ENCODE measurements at places on chromosomes 12 and 14. TPM values are rescaled to one million over a fixed set of nuclear protein-coding genes. Genes with fewer than 3 reads are reported as not detected.

Gene MANSC1
- total RNA-seq: 0.23 TPM

Gene DACT1
- 1.3 TPM for total RNA-seq

Gene B3GNT4
- total RNA-seq: not detected

Gene RFX4
- not detected for total RNA-seq

Gene CACNA2D4
- 1.1 TPM for total RNA-seq

Gene ADSS1
- total RNA-seq: not detected

Gene SIVA1
- total RNA-seq: 128 TPM

Gene CEBPE
- 0.21 TPM for total RNA-seq

Gene ERBB3
- 0.72 TPM for total RNA-seq
